Left lobe of liver (tissue), 2 donors: ENCODE measurements at places on chromosomes 12 and 14. TPM values are rescaled to one million over a fixed set of nuclear protein-coding genes. Genes with fewer than 3 reads are reported as not detected.

DNA sequence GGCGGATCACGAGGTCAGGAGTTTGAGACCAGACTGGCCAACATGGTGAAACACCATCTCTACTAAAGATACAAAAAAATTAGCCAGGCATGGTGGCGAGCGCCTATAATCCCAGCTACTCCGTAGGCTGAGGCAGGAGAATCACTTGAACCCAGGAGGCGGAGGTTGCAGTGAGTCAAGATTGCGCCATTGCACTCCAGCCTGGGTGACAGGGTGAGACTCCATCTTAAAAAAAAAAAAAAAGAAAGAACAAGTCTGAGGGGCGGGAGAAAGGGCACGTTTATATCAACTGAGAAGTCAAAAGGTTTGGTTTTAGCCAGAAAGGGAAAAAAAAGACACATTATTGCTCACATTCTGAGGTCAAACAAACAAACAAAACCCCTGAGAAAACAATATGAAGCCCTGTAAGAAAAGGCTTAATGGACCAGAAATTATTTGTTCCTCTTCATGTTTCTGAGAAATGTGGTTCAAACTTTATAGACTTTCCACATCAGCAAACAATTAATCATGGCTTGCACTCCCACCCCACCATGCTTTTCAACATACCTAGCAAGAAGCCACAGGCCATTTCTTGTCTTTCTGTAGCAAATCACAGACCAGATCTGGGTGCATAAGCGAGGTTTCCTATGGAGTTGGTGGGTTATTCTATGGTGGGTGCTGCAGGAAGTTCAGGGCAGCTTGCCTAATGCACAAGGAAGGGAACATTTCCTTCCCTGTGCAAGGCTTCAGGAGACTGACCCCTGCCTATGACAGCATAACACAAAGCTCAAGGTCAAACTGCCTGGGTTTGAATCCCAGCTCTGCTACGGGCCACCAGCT, 80.1 kb downstream of the SSPN start:
- no peak for DNase-seq

DNA sequence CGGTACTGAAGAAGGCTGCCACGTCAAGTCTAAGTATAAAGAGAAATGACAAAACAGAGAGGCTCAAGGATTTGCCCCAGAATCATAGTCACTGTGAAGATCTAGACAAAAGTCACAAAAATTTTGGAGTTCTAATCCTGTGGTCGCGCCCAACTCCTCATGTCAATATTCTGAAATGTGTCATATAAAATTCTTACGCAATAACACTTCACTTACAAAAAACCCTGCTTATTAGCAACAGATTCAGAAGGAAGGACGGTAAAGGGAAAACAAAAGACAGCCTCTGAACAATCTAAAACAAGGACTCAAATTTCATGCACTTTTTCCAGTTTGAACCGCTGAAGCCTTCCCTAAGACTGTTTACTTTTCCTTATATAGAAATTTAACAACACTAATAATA, 94.7 kb downstream of the TSPAN8 start:
- DNase-seq = no peak

- DNase-seq = no peak
Observed at GRCh38 chr12:104377514-104377812, 73.9 kb downstream of the EID3 start.

- DNase-seq = no peak
Observed at GRCh38 chr12:130469552-130469951, 131.9 kb downstream of the PIWIL1 start.

- DNase-seq = no peak
Observed at GRCh38 chr14:90759370-90760077, 56.7 kb downstream of the TTC7B start.

Gene GARIN6
- total RNA-seq = not detected

DNA sequence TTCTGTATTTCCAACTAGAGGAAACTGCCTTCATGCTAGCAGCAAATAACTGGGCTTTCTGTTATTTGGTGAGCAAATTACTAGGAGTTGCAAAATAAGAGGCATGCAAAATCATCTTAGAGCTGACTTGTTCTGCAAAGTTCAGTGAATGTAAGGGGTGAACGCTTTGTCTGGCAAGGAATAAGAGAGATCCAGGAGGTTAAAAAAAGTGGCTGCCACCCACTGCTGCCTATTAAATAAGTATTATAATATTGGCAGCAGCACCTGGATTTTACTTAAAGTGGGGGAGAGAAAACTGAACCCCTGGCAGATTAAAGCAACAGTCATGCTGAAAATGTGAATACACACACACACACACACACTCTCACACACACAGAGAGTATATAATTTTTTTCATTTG, 557.0 kb downstream of the FLRT2 start:
- DNase-seq = no peak

- no peak for DNase-seq
Observed at GRCh38 chr12:11746024-11746771, 96.7 kb downstream of the ETV6 start.

DNA sequence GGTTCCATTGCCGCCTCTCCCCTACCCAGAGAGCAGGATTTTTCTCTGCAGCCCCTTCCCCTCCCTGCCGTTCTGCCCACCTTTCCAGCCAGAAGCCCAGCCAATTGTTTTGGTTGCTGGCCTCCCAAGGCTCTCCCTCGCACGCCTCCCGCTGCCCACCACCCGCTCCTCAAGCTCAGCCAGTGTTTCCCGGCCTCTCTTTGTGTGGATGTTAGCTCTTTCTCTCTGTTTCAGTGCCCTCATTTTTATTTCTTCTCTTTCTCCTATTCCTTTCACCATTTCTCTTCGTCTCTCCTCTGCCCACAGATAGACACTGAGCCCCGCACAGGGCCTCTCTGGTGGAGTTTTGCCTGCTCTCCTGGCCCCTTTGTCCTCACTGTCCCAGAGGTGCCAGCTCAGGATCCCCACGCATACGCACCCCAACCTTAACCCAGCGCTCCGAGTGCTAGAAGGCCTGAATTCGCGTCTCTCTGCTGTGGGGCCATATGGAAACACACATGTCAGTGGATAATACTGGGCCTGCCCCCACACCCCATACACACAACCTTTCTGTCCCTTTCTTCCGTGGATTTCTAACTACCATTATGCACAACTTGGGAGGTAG, 54.9 kb downstream of the SMUG1 start:
- DNase-seq = no peak

GRCh38 chr14:89848165-89848564, 106.4 kb downstream of the EFCAB11 start:
- DNase-seq = no peak

Gene ATF1
- total RNA-seq = 13.6 TPM

Gene FIGNL2
- 0.68 TPM for total RNA-seq

DNA sequence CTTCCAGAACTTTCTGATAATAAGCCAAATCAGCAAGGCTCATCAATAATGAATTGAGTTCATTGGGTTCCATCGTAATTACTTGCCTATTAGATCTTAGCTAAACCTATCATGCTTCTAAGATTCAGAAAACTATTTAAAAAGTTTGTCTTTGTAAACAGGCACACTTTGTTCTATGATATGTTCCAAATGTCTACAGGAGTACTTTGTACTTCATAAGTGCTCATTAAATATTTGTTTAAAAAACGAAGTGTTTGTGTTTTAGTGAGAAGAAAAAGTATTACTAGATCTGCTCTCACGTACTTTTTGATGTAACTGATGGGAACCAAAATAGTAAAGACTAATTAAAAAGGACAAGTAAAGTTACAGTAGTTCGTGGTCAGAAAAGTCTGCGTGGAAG, 172.8 kb upstream of the FLRT2 start:
- no peak for DNase-seq

- no peak for DNase-seq
Observed at GRCh38 chr14:101465795-101466448, 95.4 kb upstream of the DIO3 start.

GRCh38 chr12:126493366-126494108, 1428.3 kb downstream of the AACS start:
- no peak for DNase-seq

GRCh38 chr12:105235732-105236476, at the start of gene APPL2:
APPL2 (minus strand) TSS chr12:105236174; CDS start chr12:105236012, 162 bp downstream.
- peak; percentile 92 for DNase-seq
